ENCODE measurements at places on chromosomes 7 and 10.

- no peak for DNase-seq
Measured at GRCh38 chr7:27148756-27149641, 1.4 kb upstream of the HOXA6 start.

DNA sequence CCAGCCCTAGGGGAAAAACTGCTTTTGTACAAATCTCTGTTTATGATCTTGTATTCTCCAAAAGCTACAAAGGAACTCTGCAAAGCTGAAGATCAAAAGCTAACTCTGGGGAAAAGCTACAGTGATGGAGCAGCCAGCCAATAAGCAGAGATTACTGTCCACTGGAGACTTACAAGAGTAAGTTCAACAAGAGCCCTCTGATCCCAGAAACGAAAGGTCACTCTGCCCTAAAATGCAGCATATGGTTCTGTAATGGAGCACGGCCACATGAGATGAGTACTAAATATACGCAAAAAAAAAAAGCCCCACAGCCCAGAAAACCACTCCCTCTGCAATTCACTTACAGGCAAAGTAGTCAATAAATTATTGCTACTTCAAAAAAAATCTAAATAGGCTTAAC, 60.1 kb downstream of the ERCC6 start:
- no peak for DNase-seq

DNA sequence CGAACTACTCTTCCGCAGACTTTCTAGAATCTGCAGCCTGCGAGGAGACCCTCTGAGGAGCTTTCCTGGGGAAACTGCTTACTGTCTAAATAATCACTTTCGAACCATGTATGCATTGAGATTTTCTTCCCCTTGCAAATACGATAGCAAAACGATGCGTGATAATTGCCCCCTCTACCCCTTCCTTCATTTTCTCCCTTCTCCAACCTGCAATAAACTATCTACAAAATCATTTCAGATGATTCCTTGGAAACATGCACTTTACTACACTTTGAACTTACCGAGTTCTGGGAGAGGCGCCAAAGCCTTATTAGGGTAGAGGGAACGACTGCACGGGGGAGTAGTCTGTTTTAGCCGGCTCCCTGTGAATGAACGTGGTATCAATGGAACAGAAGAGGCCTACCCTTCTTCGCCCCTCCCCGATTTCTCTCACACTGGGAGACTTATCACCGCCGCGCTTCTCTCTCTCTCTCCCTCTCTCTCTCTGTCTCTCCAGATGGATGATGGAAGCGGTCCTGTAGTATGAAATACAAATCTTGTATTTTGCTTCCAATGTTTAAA, at the start of gene FGFBP3:
Gene FGFBP3 (minus strand): TSS at position 370 of the 561 bp plus-strand sequence. CDS start 517 bp downstream, outside the sequence.
- peak; percentile 53 for DNase-seq

DNA sequence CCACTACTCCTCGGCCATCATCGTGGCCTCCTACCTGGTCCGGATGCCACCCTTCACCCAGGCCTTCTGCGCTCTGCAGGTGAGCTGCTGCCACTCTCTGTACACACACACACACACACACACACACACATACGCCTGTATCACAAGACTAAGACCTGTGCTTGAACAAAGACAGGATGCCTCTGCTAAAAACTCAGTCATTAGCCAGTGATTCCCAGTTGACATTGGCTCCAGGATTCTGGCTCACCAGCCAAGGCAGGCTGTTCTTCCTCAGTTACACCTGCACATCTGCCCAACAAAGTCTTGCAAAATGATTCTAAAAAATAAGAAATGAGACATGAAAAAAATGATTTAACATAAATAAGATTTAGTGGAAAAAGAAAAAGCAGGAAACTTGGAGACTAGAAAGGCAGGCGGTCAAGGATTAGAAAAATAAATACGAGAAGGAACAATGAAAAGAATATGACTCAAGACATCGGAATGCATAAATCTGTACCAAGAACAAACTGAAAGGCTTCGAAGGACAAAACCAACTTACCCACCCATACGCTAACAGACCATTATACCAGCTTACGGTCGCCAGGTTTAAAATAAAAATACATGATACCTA, 7.4 kb upstream of the LRRC18 start:
- DNase-seq: no peak

DNA sequence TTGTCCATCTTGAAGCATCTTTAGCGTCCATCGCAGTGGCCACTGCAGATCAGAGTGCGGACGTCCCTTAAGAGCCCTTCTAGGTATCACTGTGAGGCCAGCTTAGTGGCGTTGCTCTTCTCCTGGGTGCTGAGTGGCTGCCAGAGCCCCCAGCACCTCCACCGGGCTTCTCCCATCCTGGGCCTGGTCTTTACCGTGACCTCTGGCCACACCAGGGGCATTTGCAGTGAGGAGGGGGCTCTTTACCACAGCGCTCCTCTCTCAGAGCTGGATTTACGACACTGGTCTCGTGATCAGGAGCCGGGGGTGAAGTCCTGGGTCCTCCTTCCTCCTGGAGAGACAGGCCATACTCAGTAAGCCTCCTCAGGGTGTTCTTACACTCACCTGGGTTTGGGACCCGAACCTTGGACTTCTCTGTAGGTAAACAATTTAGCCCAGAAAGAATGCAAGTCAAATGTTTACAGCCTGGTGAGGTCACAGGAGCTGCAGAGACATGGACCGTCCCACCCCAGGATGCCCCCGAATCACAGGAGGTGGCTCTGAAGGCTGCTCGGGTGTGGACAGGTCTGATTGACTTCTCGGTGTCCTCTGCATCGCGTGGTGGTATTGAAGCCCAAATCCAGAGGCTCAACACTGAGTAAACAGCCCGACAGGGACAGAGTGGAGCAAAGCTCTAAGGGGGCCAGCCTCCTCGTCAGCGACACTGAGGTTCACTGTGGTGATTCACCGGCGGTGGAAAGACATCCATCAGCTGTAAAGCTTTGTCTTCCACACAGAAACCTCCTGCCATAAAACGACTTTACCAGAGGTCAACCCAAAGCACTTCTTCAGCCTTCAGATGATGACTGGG, 33.0 kb downstream of the JAKMIP3 start:
- DNase-seq: no peak
